ENCODE measurements at places on chromosomes 3 and 15.

DNA sequence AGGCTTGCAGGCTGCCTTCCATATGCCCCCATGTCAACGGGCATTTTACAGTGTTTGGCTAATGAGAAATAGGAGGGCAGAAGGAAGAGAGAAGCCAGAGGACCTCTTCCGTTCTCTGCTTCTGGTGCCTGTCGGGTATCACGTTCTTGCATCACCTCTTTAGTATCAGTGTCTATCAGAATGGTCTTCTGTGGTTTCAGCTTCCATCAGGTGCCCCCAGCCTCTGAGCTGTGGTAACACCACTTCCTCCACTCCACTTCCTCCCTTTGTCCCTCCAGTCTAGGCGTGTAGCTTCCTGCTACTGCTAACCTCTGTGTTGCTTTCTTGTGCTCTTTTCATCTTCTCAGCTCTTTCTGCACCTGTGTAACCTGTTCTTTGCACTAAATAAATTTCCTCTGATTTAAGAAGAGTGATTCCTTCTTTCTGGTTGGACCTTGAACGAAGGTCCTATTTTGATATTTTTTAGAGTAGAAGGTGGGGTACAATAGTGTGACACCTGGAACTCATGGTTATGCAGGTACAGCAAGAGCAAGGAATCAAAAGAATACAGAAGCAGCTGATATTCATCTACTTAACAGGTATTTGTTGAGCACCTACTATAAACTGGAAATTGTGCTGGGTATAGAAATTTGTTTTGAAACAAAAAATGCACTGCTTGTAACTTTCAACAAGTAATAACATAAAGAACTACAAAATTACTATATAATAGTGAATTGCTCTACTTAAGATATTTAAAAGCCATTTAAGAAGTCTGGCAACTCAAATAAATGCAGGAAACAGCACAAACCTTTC is 27.4 kb upstream of the FOXB1 start:
- no peak for DNase-seq

- DNase-seq: no peak
These were observed 26.6 kb downstream of the CGGBP1 start for GRCh38 chr3:88032245-88032644.

DNA sequence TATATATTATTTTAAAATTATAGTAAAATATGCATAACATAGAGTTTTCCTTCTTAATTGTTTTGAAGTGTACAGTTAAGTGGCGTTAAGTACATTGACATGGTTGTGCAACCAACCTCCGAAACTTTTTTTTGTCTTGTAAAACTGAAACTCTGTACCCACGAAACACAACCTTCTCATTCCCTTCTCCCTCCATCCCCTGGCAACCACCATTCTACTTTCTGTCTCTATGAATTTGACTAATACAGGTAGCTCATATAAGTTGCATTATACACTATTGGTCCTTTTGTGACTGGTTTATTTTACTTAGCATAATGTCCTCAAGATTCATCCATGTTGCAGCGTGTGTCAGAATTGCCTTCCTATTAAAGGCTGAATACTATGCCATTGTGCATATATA is 179.4 kb downstream of the SATB1 start:
- DNase-seq: no peak

DNA sequence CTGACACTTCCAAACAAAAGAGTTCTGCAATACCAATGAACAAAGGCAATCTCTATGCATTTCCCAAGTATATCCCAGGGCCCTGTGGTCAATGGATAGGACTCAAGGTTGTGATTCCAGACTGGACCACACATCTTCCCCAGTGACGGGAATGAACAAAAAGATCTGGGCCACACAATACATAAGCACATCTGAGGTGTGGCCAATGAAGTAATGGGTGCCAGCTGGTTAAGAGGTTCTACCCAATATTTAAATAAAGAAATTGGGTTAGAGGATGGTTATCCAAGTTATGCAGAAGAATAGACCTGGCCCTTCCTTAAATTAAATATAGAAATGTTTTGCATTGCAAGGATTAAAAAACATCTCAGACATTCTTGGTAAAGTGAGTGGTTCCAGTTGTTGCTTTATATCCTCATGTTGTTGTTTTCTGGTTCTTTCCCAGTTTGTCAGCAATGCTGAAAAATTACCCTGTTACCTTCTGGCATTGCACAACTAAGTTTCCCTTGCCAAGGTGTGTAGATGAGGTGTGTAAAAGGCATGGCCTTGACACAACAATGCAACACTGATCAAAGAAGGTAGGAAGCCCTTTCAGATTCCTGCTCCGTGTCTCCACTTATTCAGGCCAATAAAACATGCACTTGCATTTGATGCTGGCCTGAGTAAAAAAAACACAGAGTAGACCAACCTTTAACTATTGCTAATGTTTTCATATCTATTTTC is 86.5 kb downstream of the PRICKLE2 start:
- no peak for DNase-seq

- no peak for DNase-seq
These were observed 33.5 kb upstream of the TIMP4 start for GRCh38 chr3:12192173-12192572.
